Mesothelial cell of epicardium (in vitro differentiated cells): ENCODE measurements at places on chromosomes 6 and 20. TPM values are rescaled to one million over a fixed set of nuclear protein-coding genes. Genes with fewer than 3 reads are reported as not detected.

The EEF1A2 gene
- total RNA-seq = 14.4 to 15.6 TPM (median 14.6 TPM) in 3 replicates

The SYNDIG1 gene
- 0.80 to 1.6 TPM (median 0.90 TPM) in 3 replicates for total RNA-seq

The GPX5 gene
- not detected in 3 replicates for total RNA-seq

The RCAN2 gene
- 3.6 to 4.0 TPM (median 3.9 TPM) in 3 replicates for total RNA-seq

The SMIM29 gene
- 8.4 to 8.9 TPM (median 8.6 TPM) in 3 replicates for total RNA-seq

The TBX18 gene
- total RNA-seq = 10.1 to 13.2 TPM (median 12.8 TPM) in 3 replicates

- H3K36me3 ChIP-seq = peaks cover 15% of the 10 kb centered on the region
- no peak overlapping the region for H3K4me3 ChIP-seq
- no peaks in the 10 kb centered on the region for H3K27me3 ChIP-seq
- no peak overlapping the region for H3K27ac ChIP-seq
- DNase-seq = no peak
These were observed 167.2 kb upstream of the THEMIS start for GRCh38 chr6:128068119-128068479.

GRCh38 chr6:134722200-134722870, 227.6 kb downstream of the ALDH8A1 start:
- no peak for DNase-seq
- no peak overlapping the region for H3K4me3 ChIP-seq

DNA sequence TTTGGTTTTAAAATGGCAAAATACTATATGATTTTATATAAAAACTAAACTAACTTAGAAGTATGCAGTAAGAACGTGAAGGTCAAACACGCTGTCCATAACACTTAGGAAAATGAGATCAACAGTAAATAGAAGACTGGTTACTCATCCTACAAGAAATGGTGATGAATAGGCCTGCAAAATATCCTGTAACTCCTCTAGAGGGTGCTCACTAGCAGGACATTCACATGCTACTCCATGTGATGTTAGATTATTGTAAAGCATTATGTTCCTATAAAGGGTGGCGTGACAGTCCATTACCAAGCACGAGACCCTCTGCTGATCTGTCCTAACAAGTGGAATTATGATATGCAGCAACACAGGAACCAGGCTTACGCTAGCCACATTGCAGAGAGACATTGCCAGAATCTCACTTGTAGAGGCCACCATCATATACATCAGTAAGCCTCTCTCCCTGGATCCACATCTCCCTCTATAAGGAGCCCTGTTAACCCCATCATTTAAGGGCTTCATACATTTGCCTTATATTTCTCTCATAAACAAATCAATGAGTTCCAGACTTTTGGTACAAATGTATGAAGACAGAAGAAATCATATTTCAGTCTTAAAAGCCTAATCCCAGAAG, 18.0 kb upstream of the DEFB129 start:
- peaks cover 48% of the 10 kb centered on the region for H3K27me3 ChIP-seq
- H3K36me3 ChIP-seq = no peaks in the 10 kb centered on the region
- no peak overlapping the region for H3K27ac ChIP-seq
- DNase-seq = no peak
- H3K4me1 ChIP-seq = no peaks in the 10 kb centered on the region

- DNase-seq = no peak
- no peaks in the 10 kb centered on the region for H3K27me3 ChIP-seq
- H3K4me3 ChIP-seq = no peak overlapping the region
- H3K36me3 ChIP-seq = peaks cover 27% of the 10 kb centered on the region
- H3K27ac ChIP-seq = no peak overlapping the region
- no peaks in the 10 kb centered on the region for H3K4me1 ChIP-seq
These were observed 79.6 kb downstream of the CDK19 start for GRCh38 chr6:110735666-110736065.

DNA sequence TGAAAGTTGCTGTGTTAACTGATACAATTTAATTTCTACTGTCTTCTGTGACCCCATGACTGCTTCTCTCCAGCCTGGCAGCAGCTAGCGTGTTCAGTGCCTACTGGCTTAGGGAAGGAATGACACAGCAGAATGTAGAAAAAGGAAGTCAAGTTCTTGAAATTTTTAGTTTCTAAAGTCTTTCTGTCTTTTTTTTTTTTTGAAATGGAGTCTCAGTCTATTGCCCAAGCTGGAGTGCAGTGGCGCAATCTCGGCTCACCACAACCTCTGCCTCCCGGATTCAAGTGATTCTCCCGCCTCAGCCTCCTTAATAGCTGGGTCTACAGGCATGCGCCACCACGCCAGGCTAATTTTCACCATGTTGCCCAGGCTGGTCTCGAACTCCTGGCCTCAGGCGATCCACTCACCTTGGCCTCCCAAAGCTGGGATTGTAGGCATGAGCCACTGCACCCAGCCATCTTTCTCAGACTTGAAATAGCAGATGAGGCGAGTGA, 39.3 kb downstream of the PCNA start:
- no peaks in the 10 kb centered on the region for H3K4me1 ChIP-seq
- H3K4me3 ChIP-seq = no peak overlapping the region
- H3K27me3 ChIP-seq = no peaks in the 10 kb centered on the region
- no peak overlapping the region for H3K27ac ChIP-seq
- H3K36me3 ChIP-seq = peaks cover 2% of the 10 kb centered on the region

DNA sequence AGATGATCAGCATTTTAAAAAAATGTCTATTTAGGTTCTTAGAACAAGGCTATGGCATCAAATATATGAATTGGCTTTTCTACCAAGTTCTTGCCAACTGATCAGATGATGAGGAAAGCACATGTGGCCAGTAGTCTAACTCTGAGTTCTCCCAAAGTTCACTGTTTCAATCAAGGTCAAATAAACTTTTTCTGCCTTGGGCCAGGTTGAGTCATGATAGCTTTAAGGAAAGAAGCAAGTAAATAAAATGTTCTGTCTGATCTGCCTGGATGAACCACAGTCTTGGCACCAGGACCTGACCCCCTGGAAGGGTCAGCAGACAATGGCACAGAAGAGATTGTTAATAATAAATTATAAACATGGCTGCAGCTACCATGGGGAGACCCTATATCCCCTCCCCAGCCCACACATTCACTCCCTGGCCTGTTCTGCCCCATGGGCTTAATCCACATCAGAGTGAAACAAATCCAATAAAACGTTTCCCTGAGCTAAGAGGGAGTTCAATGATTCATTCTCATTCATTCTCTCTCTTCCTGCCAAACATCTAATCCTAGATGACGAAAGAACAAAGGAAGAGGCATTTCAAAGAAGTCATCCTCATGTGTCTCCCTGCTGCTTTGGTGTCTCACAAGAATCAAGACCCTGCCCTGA, 661.6 kb downstream of the DHX35 start:
- DNase-seq = no peak
- H3K4me1 ChIP-seq = no peaks in the 10 kb centered on the region
- H3K4me3 ChIP-seq = no peak overlapping the region
- peaks cover 2% of the 10 kb centered on the region for H3K27me3 ChIP-seq

- no peak overlapping the region for H3K27ac ChIP-seq
- no peaks in the 10 kb centered on the region for H3K36me3 ChIP-seq
- H3K4me3 ChIP-seq = no peak overlapping the region
- H3K4me1 ChIP-seq = peaks cover 5% of the 10 kb centered on the region
- no peak for DNase-seq
- H3K27me3 ChIP-seq = no peaks in the 10 kb centered on the region
These were observed 15.7 kb upstream of the REPS1 start for GRCh38 chr6:139003751-139004150.

GRCh38 chr6:80434691-80435350, 328.4 kb downstream of the BCKDHB start:
- H3K36me3 ChIP-seq = no peaks in the 10 kb centered on the region
- H3K4me3 ChIP-seq = no peak overlapping the region
- DNase-seq = no peak

GRCh38 chr6:36607683-36608386, 13.7 kb downstream of the SRSF3 start:
- H3K4me1 ChIP-seq = peaks cover 36% of the 10 kb centered on the region
- H3K27ac ChIP-seq = peak overlapping the region; percentile 81
- no peaks in the 10 kb centered on the region for H3K27me3 ChIP-seq
- no peak for DNase-seq

GRCh38 chr6:104506429-104506828, 353.3 kb downstream of the HACE1 start:
- DNase-seq = no peak
- no peaks in the 10 kb centered on the region for H3K36me3 ChIP-seq
- H3K4me3 ChIP-seq = no peak overlapping the region
- H3K4me1 ChIP-seq = peaks cover 11% of the 10 kb centered on the region
- H3K27ac ChIP-seq = no peak overlapping the region

GRCh38 chr6:164243949-164244348, 829.4 kb downstream of the QKI start:
- DNase-seq = no peak
- H3K4me3 ChIP-seq = no peak overlapping the region
- H3K27me3 ChIP-seq = no peaks in the 10 kb centered on the region
- no peaks in the 10 kb centered on the region for H3K4me1 ChIP-seq

GRCh38 chr6:31558318-31558625, 10.9 kb downstream of the NFKBIL1 start:
- no peak overlapping the region for H3K27ac ChIP-seq
- no peak overlapping the region for H3K4me3 ChIP-seq
- no peaks in the 10 kb centered on the region for H3K27me3 ChIP-seq
- no peak for DNase-seq
- H3K4me1 ChIP-seq = no peaks in the 10 kb centered on the region
- peaks cover 10% of the 10 kb centered on the region for H3K36me3 ChIP-seq

- no peaks in the 10 kb centered on the region for H3K27me3 ChIP-seq
- H3K27ac ChIP-seq = peak overlapping the region; percentile 100
- H3K4me1 ChIP-seq = peaks cover 25% of the 10 kb centered on the region
- no peak for DNase-seq
- no peak overlapping the region for H3K4me3 ChIP-seq
These were observed 2.7 kb upstream of the ID1 start for GRCh38 chr20:31602431-31602778.

DNA sequence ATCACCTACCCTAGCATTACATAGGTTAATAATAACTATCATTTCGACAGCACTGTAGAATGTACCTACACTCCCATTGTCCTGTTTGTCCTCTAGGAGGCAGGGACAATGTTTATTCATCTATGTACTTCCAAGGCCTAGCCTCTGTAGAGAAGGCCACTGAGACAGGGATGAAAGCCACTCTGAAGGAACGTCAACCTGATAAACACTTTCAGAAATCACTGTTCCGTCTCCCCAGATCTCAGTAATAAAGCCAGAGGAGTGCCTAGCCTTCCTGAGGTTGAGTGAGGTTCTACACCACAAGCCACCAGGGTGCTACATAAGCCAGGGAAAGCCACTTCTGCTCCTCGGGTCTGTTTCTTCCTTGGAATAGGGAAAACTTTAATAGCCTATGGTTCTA, 44.8 kb downstream of the POPDC3 start:
- peak overlapping the region; percentile 27 for H3K27ac ChIP-seq
- H3K36me3 ChIP-seq = peaks cover 6% of the 10 kb centered on the region
- no peak for DNase-seq
- H3K4me3 ChIP-seq = peak overlapping the region; percentile 75
- H3K4me1 ChIP-seq = peaks cover 24% of the 10 kb centered on the region

DNA sequence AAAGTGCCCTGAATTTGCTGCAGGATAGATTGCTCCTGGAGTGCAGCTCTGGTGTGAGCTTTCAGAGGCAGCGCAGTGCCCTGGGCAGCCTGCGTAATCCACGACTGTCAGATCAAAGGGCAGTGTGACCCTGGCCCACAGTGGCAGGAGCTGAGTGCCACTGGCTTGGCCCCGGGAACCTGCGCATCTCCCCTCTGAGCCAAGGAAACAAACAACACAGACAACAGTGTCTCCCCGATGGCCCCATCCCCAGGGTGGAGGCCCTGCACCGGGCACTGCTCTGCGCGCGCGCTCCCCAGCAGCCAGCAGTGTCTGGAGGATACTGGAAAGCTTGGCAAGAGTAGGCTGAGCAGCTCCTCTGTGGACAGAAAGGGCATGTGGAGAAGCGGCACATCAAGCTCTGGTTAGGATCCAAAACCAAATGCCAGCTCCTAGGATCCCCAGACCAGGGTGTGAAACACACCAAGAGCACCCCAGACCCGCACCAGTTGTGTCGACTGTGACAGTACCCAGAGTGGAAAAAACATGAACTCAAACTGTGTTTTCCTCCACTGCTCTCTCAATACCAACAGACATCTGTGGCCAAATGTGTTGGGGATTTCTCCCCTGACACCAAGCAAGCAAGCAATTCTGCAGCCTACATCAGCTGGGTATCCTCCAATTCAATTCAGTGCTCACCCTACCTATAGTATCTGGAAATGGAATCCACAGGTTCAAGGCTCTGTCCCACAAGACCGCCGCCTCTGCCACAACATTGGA, 26.7 kb downstream of the RBCK1 start:
- no peaks in the 10 kb centered on the region for H3K27me3 ChIP-seq
- H3K4me1 ChIP-seq = peaks cover 11% of the 10 kb centered on the region
- DNase-seq = no peak
- H3K27ac ChIP-seq = peak overlapping the region; percentile 12

DNA sequence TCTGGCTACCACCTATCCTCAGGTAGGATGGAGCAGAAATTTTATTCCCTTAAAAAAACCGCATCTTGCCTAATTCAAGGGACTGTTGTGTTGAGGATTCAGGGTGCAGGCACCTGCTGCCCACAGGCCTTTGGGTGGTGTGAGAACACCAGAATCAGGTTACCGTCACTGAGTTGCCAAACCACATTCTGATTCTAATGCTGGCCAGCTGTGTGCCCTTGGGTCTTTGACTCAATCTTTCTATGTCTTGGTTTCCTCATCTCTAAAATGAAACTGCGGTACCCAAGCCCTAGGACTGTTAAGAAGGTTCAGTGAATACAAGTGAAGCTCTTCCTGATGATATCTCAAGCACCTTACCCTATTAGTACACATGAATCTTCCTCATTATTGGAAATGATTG, 827.3 kb downstream of the DHX35 start:
- H3K36me3 ChIP-seq = no peaks in the 10 kb centered on the region
- DNase-seq = no peak
- H3K4me1 ChIP-seq = no peaks in the 10 kb centered on the region
- H3K27me3 ChIP-seq = peaks cover 1% of the 10 kb centered on the region
- H3K4me3 ChIP-seq = no peak overlapping the region

GRCh38 chr6:44094403-44095242, 32.6 kb downstream of the MRPL14 start:
- H3K27me3 ChIP-seq = no peaks in the 10 kb centered on the region
- H3K36me3 ChIP-seq = peaks cover 16% of the 10 kb centered on the region
- no peak overlapping the region for H3K27ac ChIP-seq
- H3K4me3 ChIP-seq = no peak overlapping the region

DNA sequence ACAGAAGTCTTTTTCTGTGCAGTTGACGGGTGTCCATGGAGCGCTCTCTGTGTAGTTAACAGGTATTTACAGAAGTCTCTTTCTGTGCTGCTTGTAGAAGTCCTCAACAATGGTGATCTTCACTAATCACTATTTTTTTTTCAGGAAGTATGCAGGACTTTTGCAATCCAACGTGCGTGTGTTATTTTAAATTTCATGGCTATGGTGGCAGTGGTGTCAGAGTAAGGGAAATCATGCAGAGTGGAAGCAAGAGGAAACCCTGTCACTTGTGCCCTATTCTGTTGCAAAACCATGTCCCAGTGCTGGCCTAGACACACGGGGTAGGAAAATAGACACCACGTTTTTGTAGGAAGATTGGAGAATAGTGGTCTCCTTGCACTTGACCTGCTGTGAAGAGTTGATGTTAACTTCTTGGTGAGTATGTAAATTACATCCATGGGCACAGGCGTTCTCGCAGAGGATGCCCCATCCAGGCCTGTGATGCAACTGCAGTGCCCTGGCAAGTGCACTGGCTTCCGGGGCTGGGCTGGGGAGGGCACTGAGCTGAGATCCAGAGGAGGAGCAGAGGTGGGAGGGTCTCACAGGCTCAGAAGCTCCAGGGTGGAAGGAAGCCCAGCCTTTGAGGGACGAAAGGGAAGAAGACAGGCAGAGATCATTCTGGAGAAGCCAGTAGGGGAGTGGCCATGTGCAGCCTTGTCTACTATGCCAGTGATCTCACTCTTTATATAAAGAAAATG, 146.5 kb downstream of the SYCP2 start:
- no peak overlapping the region for H3K27ac ChIP-seq
- no peak for DNase-seq
- H3K4me1 ChIP-seq = no peaks in the 10 kb centered on the region
- no peak overlapping the region for H3K4me3 ChIP-seq
- no peaks in the 10 kb centered on the region for H3K36me3 ChIP-seq
- H3K27me3 ChIP-seq = peaks cover 53% of the 10 kb centered on the region
